Fibroblast of skin of right biceps (primary cell): ENCODE measurements at places on chromosomes 6 and 20.

GRCh38 chr6:108904741-108905140 lies 56.5 kb downstream of the ARMC2 start:
- no peak for DNase-seq

DNA sequence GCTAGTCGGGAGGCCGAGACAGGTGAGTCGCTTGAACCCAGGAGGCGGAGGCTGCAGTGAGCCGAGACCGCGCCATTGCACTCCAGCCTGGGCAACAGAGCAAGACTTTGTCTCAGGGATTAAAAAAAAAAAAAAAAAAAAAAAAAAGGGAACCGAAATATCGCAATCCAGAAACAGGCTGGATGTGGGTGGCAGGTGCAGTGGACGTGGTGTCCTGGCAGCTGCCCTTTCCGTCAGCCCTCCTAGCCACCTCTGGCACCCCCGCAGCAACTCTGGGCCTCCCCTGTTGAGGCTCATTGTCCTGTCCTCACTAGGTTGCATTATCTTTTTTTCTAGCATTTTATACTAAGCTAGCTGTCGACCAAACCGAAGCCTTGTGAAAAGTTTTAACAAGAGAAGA lies 113.5 kb downstream of the DTNBP1 start:
- no peak for DNase-seq

DNA sequence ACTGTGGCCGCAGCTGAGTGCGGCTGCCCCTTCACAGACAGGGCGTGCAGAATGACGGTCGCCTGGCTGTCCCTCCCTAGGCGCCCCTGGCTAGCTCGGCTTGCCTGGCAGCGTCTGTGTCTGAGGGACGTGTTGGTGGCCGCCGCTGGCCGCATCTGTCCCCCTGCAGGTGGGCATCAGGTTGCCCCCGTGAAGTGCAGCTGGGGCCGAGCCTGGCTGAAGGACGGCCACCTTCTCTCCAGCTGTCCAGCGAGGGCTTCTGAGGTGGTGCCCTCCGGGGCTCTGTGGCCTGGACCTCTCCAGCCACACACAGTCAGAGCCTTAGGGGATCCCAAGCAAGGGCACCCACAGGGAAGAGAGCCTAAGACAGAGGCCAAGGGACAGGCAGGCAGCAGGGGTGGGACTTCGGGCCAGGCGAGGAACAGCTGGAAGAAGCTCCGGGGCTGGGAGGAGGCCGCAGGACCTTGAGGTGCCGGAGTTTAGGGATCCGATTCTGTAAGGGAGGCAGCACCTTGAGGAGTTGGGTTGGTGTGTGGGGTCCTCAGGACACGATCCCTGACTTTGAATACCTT lies 89.0 kb upstream of the EPB41L1 start:
- DNase-seq = no peak

DNA sequence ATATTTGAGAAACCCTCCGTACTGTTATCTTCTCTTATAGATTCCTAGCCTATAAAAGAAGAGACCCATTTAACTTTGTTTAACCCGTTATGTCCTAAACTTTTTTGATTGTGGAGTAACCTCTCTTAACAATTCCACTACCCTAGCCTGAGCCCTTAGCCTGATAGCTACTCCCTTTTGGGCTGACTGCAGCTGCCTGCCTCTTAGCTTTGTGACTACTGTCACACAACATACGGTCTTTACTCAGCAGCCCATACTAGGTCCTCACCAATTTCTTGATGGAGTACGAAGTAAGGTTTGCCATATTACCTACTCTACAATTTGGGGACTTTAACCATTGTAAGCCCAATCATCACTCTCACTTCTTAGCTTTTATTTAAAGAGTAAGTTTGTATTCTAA lies 72.7 kb downstream of the QRSL1 start:
- DNase-seq = no peak
